ENCODE measurements at places on chromosomes 2 and 18.

DNA sequence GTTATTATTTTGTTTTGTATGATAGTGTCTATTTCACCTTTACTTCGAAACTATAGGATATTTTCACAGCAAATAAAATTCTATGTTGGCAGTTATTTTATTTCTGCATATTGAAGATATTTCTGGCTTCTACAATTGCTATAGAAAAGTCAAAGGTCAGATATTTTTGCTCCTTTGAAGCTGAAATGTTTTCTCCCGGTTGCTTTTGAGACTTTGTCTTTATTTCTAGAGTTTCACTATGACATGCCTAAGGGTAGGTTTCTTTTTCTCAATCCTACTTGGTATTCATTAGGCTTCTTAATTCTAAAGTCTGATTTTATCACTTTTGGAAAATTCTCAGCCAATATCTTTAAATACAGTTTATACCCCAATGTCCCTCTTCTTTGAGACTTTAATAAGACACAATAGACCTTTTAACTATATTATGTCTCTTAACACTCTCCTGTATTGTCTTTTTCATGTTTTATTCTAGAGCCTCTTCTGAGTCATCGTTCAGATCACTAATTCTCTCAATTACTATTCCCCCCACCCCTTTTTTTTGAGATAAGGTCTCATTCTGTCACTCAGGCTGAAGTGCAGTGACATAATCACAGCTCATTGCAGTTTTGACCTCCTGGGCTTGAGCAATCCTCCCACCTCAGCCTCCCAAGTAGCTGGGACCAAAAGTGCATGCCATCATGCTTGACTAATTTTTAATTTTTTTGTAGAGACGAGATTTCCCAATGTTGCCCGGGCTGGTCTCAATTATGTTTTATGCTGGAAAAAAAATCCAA, 50.5 kb downstream of the USP37 start:
- no peak for DNase-seq

DNA sequence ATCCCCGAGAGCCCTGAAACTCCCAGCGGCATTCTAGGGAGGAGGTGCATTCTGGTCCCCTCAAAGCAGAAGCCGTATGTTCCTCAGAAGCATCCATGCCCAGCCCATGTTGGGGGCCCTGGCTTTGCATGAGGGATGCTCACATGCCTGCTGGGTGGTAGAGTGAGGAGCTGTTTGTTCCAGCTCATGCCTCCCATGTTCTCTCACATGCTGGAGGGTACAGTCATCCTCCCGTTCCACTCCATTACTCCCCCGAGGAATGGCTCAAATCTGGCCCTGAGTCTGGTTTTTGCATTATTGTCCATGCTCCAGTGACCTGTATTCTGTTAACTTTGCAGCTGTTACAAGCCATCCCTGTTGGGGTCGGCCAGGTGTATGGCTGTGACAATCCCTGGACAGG, 24.1 kb downstream of the SLC14A2 start:
- no peak for DNase-seq

- DNase-seq = no peak
Measured at GRCh38 chr2:11799826-11800225, 53.4 kb downstream of the LPIN1 start.

- no peak for DNase-seq
Measured at GRCh38 chr2:138110453-138111083, 146.3 kb downstream of the HNMT start.

- peak; percentile 93 for DNase-seq
Measured at GRCh38 chr2:217510771-217511291, 492.0 kb downstream of the TNS1 start.

GRCh38 chr2:29601872-29602271, 319.5 kb downstream of the ALK start:
- no peak for DNase-seq

- DNase-seq = peak; percentile 39
Measured at GRCh38 chr2:144099780-144100377, 420.0 kb downstream of the ZEB2 start.

DNA sequence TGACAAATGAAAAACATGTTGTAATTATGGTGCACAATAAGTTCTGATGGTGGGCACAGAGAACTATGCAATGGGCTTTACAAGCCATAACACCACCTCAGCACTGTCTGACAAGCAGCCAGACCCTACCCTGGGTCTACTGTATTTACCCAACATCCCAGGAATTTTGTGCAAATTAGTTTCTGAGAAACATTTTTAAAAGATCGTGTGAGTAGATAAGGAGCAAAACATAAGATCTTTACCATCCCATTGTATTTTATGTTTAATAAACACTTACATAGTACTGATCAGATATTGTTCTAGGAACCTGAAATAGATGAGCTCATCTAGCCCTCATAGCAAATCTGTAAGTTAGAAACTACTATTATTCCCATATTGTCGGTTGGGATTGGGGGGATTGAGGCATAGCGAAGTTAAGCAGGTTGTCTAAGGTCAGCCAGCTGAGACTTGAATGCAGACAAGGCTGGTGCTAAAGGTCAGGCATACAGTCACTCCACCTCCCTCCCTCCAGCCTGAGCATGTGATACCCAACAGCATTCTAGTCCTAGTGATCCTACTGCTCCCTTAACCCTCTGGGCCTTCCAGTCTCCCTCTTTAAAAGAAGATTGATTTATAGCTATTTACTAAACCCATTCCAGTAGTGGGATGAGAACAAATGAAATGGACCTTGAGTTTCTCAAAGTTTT, 67.4 kb upstream of the STAM2 start:
- no peak for DNase-seq
